H1 (cell line): ENCODE measurements at places on chromosomes 1 and 21. TPM values are rescaled to one million over a fixed set of nuclear protein-coding genes. Genes with fewer than 3 reads are reported as not detected.
A peak's percentile ranks its signal among the peaks of the same experiment; 100 is the strongest.

- DNase-seq = no peak
- H3K4me1 ChIP-seq = peaks cover 8% of the 10 kb centered on the region; the same call in 1 of the 2 replicates
- no peak overlapping the region for H3K27ac ChIP-seq
- H3K4me3 ChIP-seq = no peak overlapping the region
- H3K27me3 ChIP-seq = peaks cover 6% of the 10 kb centered on the region
These were observed 1.7 kb downstream of the HCRTR1 start for GRCh38 chr1:31618916-31619846.

CRNN gene
- total RNA-seq = not detected in 2 replicates

DNA sequence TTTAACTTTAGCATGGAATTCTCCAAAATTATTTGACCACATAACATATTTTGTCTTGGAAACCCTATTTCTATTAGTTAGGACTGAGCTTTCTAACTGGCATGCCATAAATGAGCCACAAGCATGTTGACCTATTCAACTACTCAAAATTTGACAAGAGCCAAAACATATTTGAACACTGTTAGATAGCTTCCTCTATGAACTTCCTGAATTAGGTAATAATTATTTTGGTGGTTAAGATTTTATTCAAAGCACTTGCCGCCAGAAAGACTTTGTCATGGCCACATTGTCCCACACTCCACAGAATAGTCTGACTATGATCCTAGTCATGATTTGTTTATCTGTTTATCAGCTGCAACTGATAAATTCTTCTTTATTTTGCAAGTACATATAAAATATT lies 23.1 kb upstream of the CTPS1 start:
- no peak for DNase-seq
- H3K36me3 ChIP-seq = no peaks in the 10 kb centered on the region
- no peak overlapping the region for H3K4me3 ChIP-seq
- no peak overlapping the region for H3K27ac ChIP-seq
- H3K4me1 ChIP-seq = no peaks in the 10 kb centered on the region

GABRD gene
- total RNA-seq = 1.8 and 1.9 TPM in 2 replicates

GRCh38 chr1:101100674-101101073 lies 75.1 kb upstream of the DPH5 start:
- no peak for DNase-seq
- no peaks in the 10 kb centered on the region for H3K4me1 ChIP-seq
- H3K27ac ChIP-seq = no peak overlapping the region
- H3K27me3 ChIP-seq = no peaks in the 10 kb centered on the region
- no peak overlapping the region for H3K4me3 ChIP-seq

GRCh38 chr1:7303554-7304317 lies 467.4 kb upstream of the VAMP3 start:
- H3K27me3 ChIP-seq = no peaks in the 10 kb centered on the region
- peaks cover 11% of the 10 kb centered on the region for H3K4me1 ChIP-seq
- no peak overlapping the region for H3K4me3 ChIP-seq
- no peak overlapping the region for H3K27ac ChIP-seq

HSPA6 gene
- total RNA-seq = 0.15 and 0.17 TPM in 2 replicates

ACTN2 gene
- total RNA-seq = 3.4 and 4.1 TPM in 2 replicates

DNA sequence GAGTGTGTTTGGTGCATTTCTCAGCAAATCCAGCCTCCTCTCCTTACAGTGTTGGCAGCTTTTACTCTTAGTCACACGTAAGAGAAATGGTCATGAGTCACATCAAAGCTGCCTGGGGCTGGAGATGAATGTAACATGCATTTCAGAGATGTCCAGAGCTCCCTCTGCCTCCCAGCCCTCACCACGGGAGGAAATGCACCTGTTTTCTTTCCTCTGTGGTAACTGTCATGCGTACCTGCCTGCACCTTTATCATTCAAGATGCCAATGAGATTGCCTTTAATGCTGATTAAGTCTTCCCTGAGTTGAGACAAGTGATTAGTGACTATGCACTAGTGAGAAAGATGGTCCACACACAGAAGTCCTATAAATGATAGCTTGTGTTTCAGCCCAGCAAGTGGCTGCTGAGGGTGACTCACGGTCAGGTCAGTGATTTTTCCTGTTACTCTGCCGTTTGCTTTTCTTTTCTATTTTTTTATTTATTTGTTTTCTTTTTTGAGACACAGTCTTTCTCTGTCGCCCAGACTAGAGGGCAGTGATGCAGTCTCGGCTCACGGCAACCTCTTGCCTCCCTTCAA lies 277.3 kb upstream of the FMN2 start:
- no peak overlapping the region for H3K27ac ChIP-seq
- H3K36me3 ChIP-seq = no peaks in the 10 kb centered on the region
- H3K27me3 ChIP-seq = no peaks in the 10 kb centered on the region
- DNase-seq = peak; percentile 69
- H3K4me1 ChIP-seq = peaks cover 20% of the 10 kb centered on the region
- no peak overlapping the region for H3K4me3 ChIP-seq

LEFTY1 gene
- 8.4 and 11.7 TPM in 2 replicates for total RNA-seq

RPTN gene
- total RNA-seq = not detected in 2 replicates

HSD3B2 gene
- not detected in 2 replicates for total RNA-seq
